ENCODE measurements at places on chromosomes 5 and 9.

GRCh38 chr5:137101544-137101943 lies 397.6 kb downstream of the SPOCK1 start:
- no peak for DNase-seq

- DNase-seq, result no peak
These were observed 59.1 kb upstream of the FBXW11 start for GRCh38 chr5:172065431-172066065.

DNA sequence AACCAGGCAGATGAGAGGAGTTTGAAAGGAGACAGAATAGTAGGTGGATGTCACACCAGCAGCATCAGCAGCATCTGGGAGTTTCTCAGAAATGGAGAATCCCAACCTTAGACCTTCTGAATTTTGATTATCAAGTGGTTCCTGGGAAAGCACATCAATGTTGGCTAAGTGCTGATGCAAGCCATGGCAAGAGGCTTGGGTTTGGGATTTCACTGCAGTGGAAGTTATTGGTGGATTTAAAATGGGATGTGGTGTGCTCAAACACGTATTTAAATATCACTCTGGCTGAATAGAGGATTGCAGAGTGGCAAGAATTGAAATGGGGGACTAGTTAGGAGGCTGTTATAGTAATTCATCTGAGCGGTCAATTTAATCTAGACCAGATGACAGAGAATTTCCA lies 387.8 kb upstream of the WWC1 start:
- no peak for DNase-seq

DNA sequence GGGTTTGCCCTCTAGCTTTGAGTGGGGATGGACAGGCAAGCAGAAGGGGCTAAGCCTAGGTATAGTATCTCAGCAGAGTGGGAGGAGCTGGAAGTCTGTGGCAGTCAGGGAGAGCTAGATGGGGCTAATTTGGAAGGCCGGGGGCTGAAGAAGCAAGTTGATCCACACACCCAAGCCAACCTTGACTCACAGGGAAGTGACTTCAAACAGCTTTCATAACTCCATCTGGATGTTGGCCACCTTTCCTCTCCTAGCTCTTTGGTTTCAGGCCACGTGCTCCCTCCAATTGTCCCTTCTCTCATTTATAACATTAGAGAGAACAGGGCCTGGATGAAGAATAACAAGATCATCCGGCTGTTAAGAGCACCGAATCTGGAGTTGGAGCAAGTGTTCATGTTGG lies 36.8 kb downstream of the EGR1 start:
- no peak for DNase-seq

GRCh38 chr9:15522130-15522755 lies 11.5 kb upstream of the PSIP1 start:
- no peak for DNase-seq

GRCh38 chr5:114361724-114362196 lies at the start of gene KCNN2:
Gene KCNN2 (plus strand): TSS chr5:114362070. CDS start chr5:114362140, 70 bp downstream.
- DNase-seq, result no peak

DNA sequence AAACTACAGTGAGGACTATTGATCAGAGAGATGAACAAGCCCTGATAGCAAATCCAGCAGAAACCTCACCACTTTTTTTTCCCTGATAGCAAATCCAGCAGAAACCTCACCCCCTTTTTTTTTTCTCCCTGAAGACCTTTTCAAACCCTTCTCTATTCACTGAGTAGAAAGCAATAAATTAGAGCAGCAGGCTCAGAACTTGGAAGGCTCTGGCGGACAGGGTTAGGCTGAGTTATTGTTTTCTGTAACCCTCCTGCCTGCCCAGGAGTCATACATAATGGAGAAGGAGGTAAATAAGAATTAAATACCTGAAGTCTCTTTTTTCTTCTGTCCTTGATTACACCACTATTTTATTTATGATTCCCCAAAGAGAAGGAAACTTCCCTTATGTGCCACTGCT lies 136.3 kb upstream of the SNX2 start:
- no peak for DNase-seq

- peak; percentile 55 for DNase-seq
These were observed 5.3 kb upstream of the LCP2 start for GRCh38 chr5:170302653-170303501.

- DNase-seq, result no peak
These were observed 32.0 kb upstream of the DMRT2 start for GRCh38 chr9:1018121-1018520.

DNA sequence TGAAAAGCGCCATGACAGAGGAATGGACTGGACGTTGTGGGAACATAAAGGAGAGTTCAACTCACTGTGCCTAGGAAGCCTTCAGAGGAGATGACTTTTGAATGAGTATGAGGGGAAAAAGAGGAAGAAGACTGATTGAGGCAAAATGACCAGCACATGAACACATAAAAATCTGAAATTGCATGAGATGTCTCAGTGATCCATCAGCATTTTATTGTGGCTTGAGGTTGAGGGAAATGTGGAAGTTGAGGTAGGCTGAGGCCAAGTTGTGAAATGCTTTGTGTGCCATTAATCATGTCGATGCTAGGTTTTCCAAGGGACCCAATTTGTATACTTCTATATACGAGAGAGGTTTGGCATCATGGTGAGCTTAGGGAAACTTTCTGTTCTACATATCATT lies 140.9 kb upstream of the TLX3 start:
- DNase-seq, result no peak

DNA sequence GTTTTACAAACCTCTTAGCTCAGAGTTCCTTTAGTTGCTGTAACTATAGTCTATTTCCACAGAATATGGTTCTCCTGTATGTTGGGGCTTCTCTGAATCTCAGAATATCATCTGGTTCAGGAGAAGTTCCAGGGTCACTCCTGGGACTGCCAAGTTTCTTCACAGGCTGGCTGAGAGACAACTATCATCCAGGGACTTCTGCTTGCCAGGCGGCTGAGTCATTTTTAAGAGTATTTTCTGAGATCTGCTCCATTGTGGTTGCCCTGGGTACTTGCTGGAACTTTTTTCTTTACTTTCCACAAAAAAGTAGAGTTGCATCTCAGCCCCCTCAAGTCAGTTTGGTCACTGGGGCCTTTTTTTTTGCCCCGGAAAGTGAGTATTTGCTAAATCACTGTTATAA lies 566.5 kb downstream of the LRRC70 start:
- no peak for DNase-seq

- no peak for DNase-seq
These were observed 16.2 kb downstream of the ROPN1L start for GRCh38 chr5:10457682-10458574.

DNA sequence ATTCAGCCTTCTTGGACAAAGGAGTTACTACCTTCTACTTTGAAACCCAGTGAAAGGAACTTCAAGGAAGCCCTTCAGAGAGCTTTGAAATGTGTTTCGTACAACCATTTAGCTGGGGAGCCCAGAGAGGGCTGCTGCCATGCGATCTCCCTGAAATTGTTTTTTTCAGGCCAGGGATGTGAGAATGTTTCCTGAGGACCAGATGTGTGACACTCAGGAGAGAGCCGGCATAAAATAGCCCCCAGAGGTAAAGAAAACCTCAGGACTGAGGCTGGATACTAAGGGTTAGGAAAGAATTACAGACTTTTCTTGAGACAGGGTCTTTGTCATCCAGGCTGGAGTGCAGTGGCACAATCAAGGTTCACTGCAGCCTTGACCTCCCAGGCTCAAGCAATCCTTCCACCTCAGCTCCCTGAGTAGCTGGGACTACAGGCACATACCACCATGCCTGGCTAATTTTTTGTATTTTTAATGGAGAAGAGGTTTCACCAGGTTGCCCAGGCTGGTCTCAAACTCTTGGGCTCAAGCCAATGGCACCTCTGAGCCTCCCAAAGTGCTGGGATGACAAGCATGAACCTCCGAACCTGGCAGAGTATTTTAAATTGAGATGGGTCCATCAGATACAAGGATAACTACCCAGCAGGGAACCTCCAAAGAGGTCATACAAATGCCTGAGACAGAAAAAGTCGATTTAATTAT lies 8.4 kb downstream of the RPL37 start:
- no peak for DNase-seq

GRCh38 chr9:74573640-74574191 lies 76.6 kb downstream of the RORB start:
- DNase-seq, result no peak

DNA sequence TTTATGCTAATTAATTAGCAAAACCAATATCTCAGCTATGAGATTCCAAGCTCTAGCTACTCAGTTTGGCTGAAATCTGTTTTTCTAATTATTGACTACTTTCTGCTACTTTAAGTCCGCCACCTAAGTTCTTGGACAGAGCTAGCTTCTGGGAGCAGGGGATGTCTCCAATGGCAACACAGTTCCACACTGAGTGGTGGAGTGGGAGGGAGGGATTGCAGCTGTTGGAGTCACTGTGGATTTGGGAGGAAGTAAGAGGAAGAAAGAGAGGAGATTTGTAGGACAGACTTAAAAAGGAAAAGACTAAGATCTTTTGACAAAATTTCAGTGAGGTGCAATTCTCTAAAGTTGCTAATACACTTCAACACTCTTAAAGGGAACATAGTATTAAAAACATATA lies 450.8 kb downstream of the NFIB start:
- DNase-seq, result no peak

GRCh38 chr5:121182788-121183490 lies 668.7 kb upstream of the FTMT start:
- DNase-seq, result no peak

DNA sequence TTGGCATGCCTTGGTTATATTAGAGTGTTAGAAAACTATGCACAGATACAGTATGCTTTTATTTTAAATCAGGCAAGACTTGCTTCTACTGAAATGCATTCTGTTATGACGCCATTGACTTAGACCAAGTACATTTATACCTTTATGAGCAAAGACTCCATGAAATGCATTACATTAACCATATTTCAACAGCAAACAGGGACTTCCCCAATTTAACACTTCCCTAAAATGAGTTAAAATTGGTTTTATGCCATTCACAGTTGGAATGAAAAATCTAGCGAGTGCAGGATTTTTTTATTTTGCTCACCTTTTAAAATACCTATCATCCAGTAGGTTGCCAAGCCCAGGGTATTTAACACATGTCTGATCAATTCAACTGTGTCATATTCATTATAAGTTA lies 272.1 kb upstream of the IZUMO3 start:
- DNase-seq, result no peak

- no peak for DNase-seq
These were observed 133.1 kb downstream of the DOCK8 start for GRCh38 chr9:347667-348292.

- no peak for DNase-seq
These were observed 39.0 kb downstream of the DDX31 start for GRCh38 chr9:132630811-132631210.

- no peak for DNase-seq
These were observed 2.9 kb upstream of the LURAP1L start for GRCh38 chr9:12771891-12772290.

Measured in activated CD4-positive, alpha-beta T cell treated with anti-CD3 and anti-CD28 coated beads, Interleukin-2, amount 50 U/mL, for 48 hours (primary cell).